Chondrocyte (in vitro differentiated cells): ENCODE measurements at places on chromosomes 4 and X. TPM values are rescaled to one million over a fixed set of nuclear protein-coding genes. Genes with fewer than 3 reads are reported as not detected.

HSFX3 gene
- total RNA-seq, result not detected in 3 replicates

GRCh38 chr4:1211371-1211770 lies 37.6 kb downstream of the CTBP1 start:
- peak; percentile 39 for DNase-seq

SLC49A3 gene
- 0.85 to 1.3 TPM (median 0.89 TPM) in 3 replicates for total RNA-seq

DNA sequence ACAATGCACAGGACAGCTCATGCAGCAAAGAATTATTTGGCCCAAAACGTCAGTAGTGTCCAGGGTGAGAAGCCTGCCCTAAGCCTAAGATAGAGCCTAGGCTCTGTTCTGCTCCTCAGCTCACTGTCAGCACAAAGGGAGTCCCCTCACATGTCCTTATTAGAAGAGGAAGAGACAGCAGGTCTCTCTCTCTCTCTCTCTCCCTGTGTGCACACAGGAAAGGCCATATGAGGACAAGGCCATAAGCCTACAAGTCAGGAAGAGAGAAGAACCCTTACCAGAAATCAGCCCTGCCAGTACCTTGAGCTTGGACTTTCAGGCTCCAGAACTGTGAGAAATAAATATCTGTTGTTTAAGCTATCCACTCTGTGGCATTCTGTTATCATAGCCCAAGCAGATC lies 20.4 kb downstream of the FAM184B start:
- DNase-seq, result no peak

- no peak for DNase-seq
Observed at GRCh38 chr4:89939546-89939945, 44.9 kb downstream of the MMRN1 start.

- no peak for DNase-seq
Observed at GRCh38 chrX:66262807-66263206, 98.8 kb downstream of the HEPH start.

DNA sequence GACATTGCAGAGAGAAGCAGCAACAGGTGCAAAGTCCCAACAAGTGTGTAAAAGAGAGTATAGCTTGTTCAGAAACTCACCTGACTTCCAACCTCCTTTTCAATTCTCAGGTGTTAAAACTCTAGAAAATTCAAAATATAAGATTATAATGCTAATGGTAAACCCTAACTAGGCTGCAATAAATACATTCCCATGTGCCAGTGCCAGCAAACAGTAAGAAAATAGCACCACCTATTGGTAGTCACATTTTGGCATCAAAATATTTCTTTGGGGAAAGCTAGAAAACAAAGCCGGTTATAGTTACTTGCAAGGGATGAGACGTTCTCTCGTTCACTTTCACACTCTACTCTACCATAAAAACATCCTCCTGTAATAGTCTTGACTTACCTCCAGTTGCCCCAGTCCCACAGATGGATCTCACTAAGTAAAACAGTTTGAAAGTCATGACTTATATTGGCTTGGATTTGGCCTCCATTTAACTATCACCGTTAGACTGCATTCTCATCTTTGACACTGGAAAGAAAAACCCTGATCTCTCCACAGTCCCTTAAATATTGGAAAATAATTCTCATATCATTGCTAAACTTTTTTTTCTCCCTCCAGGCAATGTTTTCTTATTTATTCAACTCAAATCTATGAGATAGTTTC lies 9.6 kb downstream of the BMP3 start:
- no peak for DNase-seq

- DNase-seq, result no peak
Observed at GRCh38 chrX:17046478-17047097, 100.1 kb downstream of the REPS2 start.

EDA2R gene
- total RNA-seq, result 3.0 to 4.2 TPM (median 3.6 TPM) in 3 replicates

DOK7 gene
- 0.37 TPM in 1 of 3 replicates, not detected in the others for total RNA-seq

GRCh38 chrX:68936608-68937007 lies 107.8 kb downstream of the EFNB1 start:
- no peak for DNase-seq

GAB3 gene
- 2.0 to 2.4 TPM (median 2.2 TPM) in 3 replicates for total RNA-seq

FRMD7 gene
- 0.21 to 0.34 TPM (median 0.25 TPM) in 3 replicates for total RNA-seq

PTPN13 gene
- 32.9 to 38.9 TPM (median 38.0 TPM) in 3 replicates for total RNA-seq

RPS6KA6 gene
- total RNA-seq, result 2.4 to 2.7 TPM (median 2.5 TPM) in 3 replicates

NUDT10 gene
- total RNA-seq, result 0.94 to 1.8 TPM (median 1.7 TPM) in 3 replicates

DNA sequence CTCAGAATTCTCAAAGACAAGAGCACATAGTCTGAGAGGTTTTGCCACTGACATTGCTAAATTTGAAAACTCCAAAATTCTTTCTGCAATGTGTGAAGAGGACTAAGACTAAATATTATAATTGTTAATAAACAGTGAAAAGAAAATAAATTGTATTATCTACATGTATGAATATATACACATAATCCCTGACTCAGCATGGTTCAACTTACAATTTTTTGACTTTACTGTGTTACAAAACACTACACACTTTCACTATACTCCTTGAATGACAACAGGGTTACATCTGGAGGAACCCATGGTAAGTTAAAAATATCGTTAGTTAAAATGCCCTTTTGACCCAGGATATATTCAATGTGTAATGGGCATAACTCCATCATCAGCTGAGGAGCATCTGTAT lies 2017.2 kb upstream of the TENM3 start:
- no peak for DNase-seq

GRCh38 chrX:141258080-141258479 lies 15.8 kb upstream of the SPANXC start:
- no peak for DNase-seq

TEX13C gene
- total RNA-seq, result not detected in 3 replicates

- no peak for DNase-seq
Observed at GRCh38 chr4:14841801-14842768, 160.2 kb upstream of the CPEB2 start.

DNA sequence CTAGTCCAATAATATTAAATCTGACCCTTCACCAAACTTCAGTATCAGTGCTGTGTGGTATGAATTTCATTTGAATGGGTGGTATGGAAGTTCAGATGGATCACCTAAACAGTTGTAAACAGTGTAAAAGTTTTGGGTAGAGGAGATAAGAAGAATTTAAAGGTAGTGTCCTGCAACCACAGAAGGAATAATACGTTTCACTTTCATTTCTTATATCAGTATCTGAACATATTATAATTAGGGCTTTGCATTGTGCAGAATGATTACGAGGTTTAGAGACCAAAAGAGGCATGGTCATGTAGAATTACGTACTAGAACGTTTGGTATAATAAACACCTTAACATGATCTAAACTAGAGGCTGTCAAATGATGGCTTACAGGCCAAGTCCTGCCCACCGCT lies 116.1 kb downstream of the PDLIM5 start:
- DNase-seq, result no peak

DNA sequence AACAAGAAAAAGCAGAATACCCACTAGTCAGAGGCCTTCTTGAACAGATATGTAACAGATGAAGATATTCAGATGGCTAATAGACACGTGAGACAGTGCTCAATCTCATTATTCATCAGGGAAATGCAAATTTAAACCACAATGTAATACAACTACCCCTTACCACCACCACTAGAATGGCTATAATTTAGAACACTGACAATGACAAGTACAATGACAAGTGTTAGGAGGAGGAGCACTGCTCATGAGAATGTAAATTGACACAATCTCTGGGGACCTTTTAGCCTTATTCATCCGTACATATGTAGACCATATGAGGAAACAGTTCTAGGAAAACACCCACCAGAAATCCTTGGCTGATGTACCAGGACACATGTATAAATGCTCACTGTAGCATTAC lies 13.1 kb downstream of the ZNF81 start:
- DNase-seq, result no peak

GRCh38 chrX:128012015-128012414 lies 40.2 kb downstream of the ACTRT1 start:
- DNase-seq, result no peak

DNA sequence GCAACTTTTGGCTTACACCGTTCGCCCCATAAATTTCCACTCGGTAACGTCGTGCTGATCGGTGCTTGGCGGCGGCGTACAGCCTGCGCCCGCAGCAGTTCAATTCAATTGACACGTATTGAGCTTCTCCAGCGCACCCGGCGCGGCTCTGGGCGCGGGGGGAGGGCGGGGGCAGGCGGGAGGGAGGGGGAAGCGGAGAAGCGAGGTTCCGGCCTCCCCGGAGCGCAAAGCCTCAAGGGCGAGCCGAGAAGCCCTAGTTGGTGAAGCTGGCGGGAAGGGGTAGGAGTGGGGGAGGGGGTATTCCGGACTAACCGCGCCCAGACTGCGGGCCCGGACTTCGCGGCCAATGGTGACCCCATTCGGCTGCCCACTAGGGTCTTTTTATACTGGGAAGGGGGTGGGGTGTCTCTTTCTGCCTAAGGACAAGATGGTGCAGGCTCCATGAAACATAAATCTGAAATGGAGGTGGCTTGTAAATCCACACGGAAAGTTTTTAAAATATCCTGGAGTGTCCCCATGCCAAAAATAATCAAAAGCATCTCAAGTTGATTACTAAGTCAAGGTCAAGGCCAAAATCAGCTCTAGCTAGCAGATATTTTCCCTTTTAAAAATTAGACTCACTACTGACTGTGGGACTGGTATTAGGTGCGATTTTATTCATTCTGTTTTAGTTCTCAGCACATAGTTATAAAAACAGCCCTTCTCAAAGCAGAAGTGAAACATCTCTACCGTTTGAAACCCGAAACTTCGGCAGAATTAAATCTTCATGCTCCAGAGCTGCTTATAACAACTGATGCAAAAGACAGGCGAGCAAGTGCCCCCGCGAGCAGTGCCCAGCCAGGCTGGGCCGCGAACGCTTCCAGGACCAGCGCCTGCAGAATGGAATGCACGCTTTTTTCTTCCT lies 1.5 kb upstream of the BCOR start:
- no peak for DNase-seq

- no peak for DNase-seq
Observed at GRCh38 chr4:108644237-108644636, 6.2 kb upstream of the OSTC start.

- DNase-seq, result no peak
Observed at GRCh38 chr4:174613979-174614378, 91.7 kb upstream of the HPGD start.

DNA sequence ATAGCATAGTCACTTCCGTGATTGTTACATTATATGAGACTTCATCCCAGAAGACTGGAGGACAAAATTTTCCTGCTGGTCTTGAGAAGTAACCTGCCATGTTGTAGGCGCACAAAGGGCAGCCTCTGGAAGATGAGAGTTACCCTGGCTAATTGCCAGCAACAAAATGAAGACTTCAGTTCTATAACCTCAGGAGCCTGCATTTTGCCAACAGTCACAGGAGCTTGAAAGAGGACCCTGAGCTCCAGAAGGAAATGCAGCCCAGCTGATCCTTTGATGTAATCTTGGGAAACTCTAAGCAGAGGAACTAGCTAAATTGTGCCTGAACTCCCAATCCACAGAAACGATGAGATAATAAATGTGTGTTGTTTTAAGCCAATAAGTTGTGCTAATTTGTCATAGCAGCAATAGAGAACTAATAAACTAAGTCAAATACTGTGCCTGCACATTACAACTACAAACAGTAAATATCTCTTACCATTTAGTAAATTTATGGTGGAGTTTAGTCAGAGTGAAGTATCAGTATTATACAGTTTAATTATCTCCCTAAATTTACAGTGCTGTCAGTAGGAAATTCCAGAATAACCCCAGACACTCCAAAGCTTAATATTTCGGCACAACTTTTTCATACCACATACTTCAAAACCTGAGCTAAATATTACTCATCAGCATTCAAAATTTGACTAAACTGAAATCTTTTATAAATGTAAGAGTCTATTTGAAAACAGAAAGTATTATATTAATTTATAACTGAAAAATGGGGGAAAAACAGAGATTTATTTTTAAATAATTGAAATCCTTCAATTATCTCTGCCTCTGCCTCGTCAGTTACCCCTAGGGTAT lies 90.1 kb upstream of the MAPK10 start:
- DNase-seq, result no peak

AFF2 gene
- 11.8 to 22.4 TPM (median 21.6 TPM) in 3 replicates for total RNA-seq

GRCh38 chrX:124217304-124218251 lies 114.9 kb upstream of the TEX13D start:
- no peak for DNase-seq

NCAPG gene
- 6.4 to 9.1 TPM (median 6.5 TPM) in 3 replicates for total RNA-seq

GRCh38 chrX:78693536-78693935 lies 34.4 kb upstream of the RTL3 start:
- no peak for DNase-seq

DNA sequence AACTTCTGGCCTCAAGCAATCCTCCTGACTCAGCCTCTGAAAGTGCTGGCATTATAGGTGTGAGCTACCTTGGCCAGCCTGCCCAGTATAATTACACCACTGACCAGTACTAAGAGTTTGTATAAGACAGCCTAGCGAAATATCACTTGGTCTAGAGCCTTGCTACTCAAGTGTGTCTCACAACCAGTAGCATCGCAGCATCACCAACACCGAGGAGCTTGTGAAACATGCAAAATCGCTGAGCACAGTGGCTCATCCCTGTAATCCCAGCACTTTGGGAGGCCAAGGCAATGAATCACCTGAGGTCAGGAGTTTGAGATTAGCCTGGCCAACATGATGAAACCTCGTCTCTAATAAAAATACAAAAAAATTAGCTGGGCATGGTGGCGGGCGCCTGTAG lies 102.0 kb upstream of the GATB start:
- DNase-seq, result no peak

GRCh38 chr4:6549890-6550620 lies 24.9 kb upstream of the MAN2B2 start:
- no peak for DNase-seq

ZNF157 gene
- total RNA-seq, result 0.15 to 0.22 TPM in 2 of 3 replicates, not detected in the other

GRCh38 chr4:78990938-78991810 lies 51.9 kb upstream of the PAQR3 start:
- no peak for DNase-seq

PIM2 gene
- 4.3 to 5.1 TPM (median 4.6 TPM) in 3 replicates for total RNA-seq

- DNase-seq, result no peak
Observed at GRCh38 chr4:86935853-86936733, 1.3 kb downstream of the AFF1 start.

DOCK11 gene
- 13.7 to 25.0 TPM (median 22.1 TPM) in 3 replicates for total RNA-seq

GRCh38 chr4:99651016-99651769 lies 6.4 kb downstream of the C4orf54 start:
- DNase-seq, result no peak

DNA sequence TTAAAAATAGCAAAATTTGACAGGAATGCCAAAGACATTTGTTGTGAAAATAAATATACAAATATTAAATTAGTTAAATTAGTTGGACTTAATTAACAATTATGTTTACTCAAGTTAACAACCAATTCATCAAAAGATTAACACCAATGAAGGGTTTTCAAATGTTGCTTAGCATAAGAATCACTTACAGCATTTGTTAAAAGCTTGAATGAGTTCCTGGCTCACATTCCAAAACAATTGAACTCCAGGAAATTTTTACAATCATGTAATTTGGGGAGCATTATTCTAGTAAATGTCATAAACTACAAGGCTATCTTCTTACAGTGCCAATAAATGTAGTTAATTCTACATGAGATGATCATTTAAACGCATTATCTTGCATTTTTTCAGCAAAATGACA lies 249.7 kb upstream of the MAGEB2 start:
- DNase-seq, result no peak

DNA sequence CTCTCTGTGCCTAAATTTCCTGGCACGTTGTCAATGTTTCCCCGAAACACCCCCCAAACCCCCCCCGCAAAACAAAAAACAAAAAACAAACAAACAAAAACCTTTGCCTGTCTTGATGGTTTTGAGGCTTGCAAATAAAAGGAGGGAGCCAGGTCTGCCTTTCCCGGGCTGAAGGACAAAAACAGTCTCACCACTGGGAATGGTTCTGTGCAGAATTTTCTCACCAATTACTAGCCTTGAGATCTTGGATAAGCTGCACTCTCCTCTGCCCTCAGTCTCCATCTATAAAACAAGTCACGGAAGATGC lies 15.5 kb downstream of the NKX3-2 start:
- no peak for DNase-seq

MUC7 gene
- not detected in 3 replicates for total RNA-seq
